ENCODE measurements at places on chromosomes 12 and 14. TPM values are rescaled to one million over a fixed set of nuclear protein-coding genes. Genes with fewer than 3 reads are reported as not detected.
A peak's percentile ranks its signal among the peaks of the same experiment; 100 is the strongest.

DNA sequence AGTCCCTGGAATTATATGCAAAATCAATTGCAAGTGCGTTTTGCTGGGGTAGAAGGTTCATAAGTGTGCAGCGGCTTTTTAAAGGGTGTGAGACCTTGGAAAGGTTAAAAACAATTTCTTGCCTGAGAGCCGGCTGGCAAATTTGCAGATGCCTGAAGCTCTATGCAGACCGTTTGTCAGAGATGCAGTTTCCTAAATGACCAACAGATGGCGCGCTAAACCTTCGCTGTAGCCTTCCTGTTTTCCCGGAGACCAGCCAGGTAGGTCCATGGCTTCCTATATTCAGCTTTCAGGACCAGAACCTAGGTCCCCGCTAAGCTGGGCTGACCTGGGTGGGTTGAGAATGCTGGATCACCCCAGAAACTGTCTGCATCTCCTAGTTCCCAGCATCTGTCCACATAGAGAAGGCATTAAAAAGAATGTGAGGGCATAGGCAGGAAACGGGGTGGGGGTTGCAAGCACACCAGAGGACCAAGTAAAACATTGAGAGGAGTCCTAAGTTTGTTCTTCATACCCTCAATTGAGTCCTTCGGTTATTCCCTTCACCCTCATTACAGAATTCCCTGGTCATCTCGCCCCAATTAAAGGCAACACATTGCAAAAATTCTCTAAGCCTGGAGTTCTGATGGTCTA lies 5.7 kb upstream of the NOS1 start:
- peak; percentile 40 for DNase-seq

DNA sequence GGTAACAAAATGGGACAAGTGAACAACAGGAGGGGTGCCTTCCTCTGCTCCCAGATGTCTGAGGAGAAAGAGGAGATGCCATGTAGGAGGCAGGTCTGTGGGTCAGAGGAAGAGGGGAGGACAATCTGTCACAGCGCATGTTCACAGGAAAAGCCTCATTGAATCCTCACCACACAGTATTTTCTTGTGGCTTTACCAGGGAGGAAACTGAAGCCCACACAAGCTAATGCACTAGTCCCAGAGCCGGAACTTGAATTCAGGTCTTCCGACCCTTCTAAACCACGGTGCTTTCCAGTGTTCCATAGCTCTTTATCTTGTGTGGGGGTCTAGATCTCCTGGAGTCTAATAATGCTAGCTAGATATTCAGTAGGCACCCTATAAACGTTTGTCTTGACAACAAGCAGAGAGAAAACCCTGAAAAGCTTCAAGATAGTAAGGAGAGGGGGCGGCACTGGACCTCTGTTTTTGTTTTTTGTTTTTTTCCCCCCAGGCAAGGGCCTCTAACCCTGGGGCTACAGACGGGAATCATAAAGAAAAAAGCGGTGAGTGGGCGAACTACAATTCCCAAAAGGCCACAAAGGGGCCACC lies 371 bp upstream of the SHMT2 start:
- no peak for DNase-seq

Gene DCN
- total RNA-seq, result 5.6 TPM

Gene ESYT1
- 80.8 TPM for total RNA-seq

GRCh38 chr12:53995378-53996239 lies 4.4 kb upstream of the HOXC9 start:
- DNase-seq, result peak; percentile 68

Gene ADCY4
- not detected for total RNA-seq

GRCh38 chr14:55318694-55319093 lies 47.5 kb downstream of the FBXO34 start:
- no peak for DNase-seq

GRCh38 chr12:78185109-78185508 lies 354.4 kb downstream of the NAV3 start:
- no peak for DNase-seq

Gene OR6C76
- total RNA-seq, result not detected

- no peak for DNase-seq
Measured at GRCh38 chr12:88453323-88453722, 126.9 kb downstream of the KITLG start.

GRCh38 chr14:106134886-106135285 lies 608.5 kb downstream of the TMEM121 start:
- DNase-seq, result no peak

DNA sequence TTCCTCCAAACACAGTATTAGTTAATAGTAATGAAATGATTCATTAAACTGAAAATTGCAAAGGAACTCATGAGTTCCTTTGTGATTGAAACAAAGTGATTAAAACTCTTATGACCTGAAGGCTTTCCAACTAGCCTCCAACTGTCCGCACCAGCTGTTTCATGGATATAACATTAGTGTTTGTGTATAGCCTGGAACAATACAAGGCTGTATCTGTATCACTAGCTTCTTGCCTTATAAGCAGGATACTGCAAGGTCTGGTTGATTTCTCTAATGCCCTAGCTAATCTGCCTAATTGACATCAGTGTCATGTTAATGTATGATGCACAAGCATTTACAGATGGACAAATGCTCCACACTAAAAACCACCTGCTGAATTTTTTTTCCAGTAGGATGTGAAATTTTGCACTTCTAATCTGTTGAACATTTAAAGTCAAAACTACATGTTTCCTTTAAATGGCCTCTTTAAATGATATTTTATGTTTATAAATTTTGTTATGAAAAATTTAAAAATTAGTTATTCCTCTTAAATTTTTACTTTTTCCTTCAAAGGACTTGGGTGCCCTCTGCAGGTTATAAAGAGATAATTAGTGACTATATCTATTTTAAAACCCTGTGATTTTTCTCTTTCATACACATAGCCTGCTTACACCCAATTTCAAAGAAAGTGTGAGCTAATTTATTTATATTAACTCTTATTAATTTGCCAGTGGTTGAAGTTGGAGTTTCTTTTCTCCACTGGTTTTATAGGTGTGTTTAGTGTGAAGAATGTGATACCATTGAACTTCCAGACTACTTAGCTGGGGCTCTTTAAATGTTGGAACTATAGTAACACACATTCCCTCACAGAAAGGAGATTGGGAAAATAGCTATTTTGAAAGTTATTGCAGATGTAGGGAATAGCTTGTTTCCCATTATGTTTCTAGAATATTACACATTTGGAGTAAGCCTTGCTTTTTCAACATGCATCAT lies 25.4 kb downstream of the AP5M1 start:
- DNase-seq, result no peak

DNA sequence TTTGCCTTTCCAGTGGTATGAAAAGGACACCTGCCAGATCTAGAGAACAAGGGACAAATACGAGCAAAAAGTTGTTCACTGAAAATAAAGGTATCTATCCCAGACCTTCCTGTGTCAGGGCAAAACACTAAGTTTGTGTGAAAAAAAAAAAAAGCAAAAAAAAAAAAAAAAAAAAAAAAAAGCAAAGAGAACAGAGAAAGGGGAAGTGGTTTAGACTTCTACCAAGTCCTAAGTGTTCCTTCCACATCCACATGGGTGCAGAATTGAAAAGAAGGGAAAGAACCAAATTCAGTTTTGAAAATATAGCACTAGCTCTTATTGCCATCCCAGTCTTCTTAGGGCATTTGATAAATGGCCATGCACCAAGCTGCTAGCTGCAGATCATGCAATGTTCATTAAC lies 41.7 kb downstream of the ZCRB1 start:
- DNase-seq, result no peak

Gene A2M
- 5.3 TPM for total RNA-seq

DNA sequence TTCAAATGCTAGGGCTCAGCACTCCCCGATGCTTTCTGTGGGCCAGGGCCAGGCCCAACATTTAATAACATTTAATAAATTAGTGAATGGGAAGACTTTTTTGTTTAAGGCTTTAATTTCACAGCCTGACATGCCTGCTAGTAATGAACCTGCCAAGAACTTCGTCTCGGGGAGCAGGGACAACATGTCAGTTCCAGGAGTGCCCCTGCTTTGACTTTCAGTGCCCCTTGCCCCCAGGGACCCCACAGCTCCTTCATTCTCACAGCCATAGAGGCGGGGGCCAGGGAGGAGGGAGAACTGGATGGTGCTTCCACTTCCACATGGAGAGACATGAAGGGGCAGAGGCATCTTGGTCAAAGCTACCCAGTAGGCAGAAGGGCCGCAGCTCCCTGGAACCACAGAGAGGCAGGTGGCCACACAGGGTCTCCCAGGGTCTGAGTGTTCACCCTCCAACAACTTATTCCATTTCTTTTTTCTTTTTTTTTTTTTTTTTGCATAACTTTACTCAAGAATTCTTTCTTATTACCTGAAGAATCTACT lies 66.0 kb upstream of the DDX11 start:
- DNase-seq, result no peak

DNA sequence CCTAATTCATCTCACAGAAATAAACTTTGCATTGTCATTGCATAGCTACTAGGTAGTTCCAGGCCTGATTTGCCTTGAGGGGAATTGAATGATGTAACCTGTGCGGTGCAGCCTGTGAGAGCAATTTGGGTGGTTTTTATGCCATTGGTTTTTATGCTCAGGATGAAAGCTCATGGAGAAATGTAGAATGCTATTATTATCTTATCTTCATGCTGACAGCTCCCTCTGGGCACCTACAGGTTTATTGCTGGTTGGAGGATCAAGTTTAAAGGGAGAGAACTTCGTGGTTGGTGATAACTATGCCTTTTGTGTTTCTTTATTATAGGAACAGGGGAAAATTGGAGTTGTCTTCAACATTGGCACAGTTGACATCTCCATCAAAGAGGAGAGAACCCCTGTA lies 547.9 kb downstream of the DIO2 start:
- no peak for DNase-seq

Gene RNF41
- total RNA-seq, result 62.8 TPM

Gene USP44
- not detected for total RNA-seq

- DNase-seq, result no peak
Measured at GRCh38 chr12:98360401-98360800, 155.0 kb upstream of the TMPO start.

DNA sequence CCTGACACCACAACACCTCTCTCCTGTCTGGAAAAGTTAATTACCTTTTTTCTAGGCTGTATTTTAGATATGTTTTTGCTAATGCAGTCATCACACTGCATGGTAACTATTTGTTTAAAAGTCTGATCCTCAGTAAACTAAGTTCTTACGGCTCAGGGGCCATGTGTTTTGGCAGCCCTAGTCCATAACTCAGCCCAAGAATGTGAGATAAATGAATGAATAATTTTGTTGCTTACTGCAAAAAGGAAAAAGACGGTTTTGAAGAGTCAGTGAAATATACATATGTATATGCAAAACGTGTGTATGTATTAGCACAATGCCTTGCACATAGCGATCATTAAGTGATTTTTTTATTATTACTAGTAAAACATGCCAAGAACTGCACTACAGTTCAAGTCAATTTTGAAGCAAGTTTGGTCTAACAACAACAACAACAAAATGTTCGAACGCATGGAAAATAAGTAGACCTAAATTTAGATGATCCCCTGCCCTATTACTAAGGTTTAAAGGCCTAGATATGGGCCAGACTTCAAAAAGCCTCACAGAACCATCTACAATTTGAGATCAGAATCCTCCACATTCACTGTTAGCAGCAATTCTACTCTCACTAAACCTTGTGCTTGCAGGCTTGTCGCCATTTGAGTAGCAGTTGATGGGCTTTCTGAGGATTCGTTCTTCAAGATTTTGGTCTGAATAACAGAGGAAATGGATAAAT lies 140.0 kb downstream of the NDUFA12 start:
- DNase-seq, result no peak

DNA sequence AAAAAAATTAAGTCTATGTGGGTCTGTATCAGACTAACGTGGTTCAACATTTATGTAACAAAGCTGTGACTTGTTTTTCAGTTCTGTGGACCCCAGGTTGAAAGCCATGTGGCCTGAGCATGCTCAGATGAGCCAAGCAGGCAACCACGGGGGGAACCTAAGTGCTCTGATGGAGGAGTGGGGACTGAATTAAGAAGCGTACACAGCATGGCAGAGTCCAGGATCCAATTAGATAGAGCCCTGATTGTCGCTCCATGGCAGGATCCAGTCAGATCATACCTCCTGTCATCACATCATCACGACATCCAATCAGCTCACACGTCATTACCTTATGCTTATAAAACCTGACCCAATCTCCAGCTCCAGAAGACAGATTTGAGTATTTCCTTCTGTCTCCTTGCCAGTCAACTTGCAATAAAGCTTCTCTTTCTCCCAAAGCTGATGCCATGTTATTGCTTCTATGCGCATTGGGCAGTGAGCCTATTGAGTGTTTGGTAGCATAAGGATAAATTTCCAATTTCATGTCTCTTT lies 1013.1 kb upstream of the TMEM132C start:
- no peak for DNase-seq

GRCh38 chr14:80003138-80003537 lies 208.2 kb downstream of the DIO2 start:
- DNase-seq, result peak; percentile 4

Gene CPM
- 1.7 TPM for total RNA-seq

DNA sequence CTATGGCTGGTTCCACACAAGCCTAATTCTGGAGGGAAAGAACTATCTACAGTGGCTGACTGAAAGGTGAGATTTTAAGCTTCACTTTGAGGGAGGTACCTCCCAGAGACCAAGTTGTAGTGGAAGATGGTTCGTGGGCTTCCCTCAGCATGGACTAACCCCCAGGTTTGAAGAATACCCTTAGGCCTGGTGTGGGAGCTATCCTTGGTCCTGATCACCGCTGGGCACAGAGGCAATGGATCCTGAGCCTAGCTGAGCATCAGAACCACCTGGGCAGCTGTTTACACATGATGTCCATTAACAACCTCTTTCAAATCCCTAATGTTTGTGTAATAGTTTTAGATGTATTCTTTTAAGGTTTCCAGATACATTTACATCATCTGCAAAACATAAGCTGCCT lies 10.3 kb downstream of the DAO start:
- DNase-seq, result no peak

- no peak for DNase-seq
Measured at GRCh38 chr12:75603475-75603874, 92.1 kb upstream of the KRR1 start.

Gene ETFBKMT
- 1.3 TPM for total RNA-seq

- DNase-seq, result no peak
Measured at GRCh38 chr14:99609245-99610170, 5.5 kb upstream of the CCDC85C start.

Gene CACNA2D4
- not detected for total RNA-seq

Gene TMEM30B
- not detected for total RNA-seq

Gene DDX11
- 28.7 TPM for total RNA-seq

DNA sequence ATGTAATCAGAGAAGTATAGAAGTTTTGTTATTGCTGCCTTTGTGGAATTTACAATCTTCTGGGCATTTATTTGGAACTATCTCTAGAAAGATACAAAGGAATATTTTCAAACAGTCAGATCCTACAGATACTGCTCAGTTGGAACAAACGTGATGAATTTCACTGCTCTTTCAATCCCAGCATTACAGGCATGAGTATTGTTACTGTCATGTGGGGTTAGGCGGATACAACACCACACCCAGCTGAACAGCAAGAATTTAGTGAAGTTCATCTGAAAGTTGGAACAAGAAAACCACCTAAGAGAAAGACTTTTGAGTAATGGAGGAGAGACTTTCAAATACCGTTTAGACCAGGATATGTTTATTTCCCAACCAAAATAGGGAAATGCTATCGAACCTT lies 123.3 kb upstream of the PLXNC1 start:
- no peak for DNase-seq

GRCh38 chr12:110330544-110330943 lies 49.5 kb downstream of the ATP2A2 start:
- no peak for DNase-seq
